ENCODE measurements at places on chromosomes 4 and X.

DNA sequence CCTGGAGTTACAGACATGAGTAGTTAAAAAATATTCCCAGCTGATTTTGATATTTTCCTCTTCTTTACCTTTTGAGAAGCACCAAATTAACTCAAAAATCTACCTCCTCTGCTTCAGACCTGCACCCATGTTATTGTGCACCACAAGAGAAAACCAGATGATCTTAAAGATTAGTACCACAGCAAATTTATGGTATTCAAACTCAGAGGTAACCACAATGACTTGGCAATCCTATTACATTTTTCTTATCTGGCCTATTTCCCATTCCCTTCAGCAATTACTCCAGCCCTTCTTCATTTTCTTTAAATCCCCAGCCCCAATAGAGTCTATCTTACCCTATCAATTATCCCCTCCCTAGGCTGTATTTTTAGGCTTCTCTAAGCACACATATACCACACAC lies 535.1 kb downstream of the FAT4 start:
- no peak for DNase-seq

DNA sequence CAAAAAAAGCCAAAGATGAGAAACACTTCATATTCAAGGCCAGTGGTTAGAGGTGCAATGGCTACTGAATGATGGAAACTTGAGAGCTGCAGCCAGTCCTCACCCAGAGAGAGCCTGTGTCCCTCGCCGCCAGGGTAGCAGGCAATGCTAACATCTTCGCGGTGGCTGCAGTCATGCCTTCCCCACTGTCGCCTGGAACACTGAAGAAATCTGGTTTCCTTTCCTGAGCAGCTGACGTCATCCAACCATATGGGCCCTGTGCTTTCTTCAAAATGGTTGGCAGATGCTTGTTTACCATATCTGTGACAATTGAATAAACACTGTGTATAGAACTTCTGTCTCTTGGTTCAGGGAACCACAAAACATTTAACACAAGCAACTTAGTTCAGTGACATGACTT lies 39.7 kb downstream of the PRSS12 start:
- no peak for DNase-seq

DNA sequence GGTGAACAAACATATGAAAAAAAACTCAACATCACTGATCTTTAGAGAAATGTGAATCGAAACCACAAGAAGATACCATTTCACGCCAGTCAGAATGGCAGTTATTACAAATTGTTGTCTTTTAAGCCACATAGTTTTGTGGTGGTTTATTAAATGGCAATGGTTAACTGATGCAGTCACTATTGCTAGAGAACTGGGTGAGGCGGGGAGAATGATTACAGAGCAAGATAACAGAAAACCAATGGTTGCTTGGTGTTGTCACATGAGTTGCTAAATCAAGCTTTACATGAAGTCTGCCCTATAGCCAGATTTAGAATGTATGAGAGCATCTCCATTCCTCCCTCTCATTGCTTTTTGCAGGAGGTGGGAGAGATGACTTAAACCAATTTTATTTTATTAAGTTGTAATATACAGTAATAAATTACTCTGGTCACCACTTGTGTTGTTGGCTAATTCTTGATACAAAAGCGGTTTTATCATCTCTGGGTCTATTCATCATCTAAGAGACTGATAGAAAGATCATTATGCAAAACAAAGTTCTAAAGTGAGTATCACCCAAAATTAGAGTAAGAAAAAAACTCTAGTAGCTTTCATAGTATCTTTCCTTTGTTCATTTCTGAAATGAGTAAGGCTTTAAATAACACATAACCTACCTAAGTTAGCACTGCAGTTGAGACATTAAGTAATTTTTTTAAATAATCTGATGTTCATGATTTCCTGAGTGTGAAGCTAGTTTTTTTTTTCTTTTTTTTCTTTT lies 859.5 kb downstream of the STIM2 start:
- DNase-seq = no peak

- no peak for DNase-seq
These were observed 175.3 kb upstream of the MID1 start for GRCh38 chrX:10795721-10796120.

DNA sequence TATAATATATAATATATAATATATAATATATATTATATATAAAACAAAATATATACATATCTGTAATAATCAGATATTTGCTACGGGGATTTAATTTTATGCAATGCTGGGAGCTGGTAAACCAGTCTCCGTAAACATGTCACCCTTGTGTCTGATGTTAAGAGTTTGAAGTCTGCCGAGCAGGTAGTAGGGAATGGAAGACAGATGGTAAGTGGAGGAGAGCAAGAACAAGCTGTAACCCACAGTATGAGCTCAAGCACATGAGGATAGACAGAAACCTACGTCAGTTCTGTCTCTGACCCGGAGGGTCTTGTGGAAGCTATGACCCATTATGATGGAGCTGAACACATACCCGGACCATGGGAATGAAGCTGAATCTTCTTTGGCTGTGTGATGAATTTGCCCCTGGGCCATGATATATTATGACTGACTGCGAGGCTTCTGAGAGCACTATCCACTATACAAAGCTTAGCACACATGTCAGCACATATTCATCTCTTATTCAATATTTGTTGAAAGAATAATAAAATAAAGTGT lies 46.2 kb downstream of the TIGD2 start:
- no peak for DNase-seq

- DNase-seq = no peak
These were observed 36.9 kb upstream of the PROM1 start for GRCh38 chr4:16120720-16121119.

DNA sequence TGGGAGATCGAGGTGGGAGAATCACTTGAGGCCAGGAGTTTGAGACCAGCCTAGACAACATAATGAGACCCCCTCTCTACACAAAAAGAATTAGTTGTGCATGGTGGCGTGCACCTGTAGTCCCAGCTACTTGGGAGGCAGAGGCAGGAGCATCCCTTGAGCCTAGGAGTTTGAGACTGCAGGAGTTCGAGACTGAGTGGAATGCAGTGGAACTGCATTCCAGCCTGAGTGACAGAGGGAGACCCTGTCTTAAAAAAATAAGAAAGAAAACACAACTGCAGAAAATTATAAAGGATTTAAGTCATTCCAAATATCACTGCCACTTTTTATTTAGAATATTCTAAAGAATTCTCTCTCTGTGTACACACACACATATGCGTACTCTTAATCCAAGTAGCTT lies 18.4 kb downstream of the HPRT1 start:
- DNase-seq = no peak

DNA sequence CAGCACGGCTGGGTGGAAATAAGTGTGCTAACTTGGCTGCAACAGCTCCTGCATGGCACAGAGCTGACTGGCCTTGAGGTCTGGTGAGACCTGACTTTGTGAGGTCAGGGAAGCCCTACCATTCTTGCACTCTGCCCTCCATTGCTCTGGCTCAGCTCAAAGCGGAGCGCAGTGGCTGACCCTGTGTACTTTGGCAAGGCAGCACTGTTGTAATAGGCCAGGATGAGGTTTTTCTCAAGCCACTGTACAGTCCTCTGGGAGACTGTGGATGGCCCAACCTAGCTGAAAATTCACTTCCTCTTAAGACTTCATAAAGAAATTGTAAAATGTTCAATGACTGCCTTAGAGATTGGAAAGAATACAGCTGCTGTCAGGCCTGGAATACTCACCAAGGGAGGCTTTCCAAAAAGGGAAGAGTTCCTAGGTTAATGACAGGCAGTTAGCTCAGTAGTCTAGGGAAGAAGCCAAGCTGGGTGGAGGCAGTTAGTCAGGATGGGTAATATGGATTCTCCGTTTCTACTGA lies 129.8 kb downstream of the GUCY2F start:
- DNase-seq = no peak

- no peak for DNase-seq
These were observed 177.4 kb downstream of the DCHS2 start for GRCh38 chr4:154314248-154314647.

GRCh38 chr4:119559044-119559647 lies 69.5 kb downstream of the PDE5A start:
- DNase-seq = peak; percentile 32

DNA sequence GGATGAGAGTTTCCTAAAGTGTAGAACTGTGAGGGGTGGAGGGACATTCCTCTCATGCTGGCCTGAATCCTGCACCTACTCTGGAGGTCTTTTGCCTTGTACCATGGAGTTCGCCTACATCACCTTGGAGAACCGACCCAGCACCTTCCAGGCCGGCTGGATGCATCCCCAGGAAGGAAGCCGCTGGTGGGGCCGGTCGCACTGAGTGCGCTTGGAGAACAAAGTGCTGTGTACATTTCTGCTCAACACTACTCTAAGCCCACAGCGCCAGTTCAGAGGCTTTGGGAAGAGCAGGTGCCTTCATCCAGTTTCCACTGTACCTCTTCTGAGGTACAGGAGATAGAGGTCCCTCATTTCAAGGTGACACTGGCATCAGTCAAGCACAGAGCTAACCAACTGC lies 15.4 kb upstream of the IRF2 start:
- DNase-seq = no peak

DNA sequence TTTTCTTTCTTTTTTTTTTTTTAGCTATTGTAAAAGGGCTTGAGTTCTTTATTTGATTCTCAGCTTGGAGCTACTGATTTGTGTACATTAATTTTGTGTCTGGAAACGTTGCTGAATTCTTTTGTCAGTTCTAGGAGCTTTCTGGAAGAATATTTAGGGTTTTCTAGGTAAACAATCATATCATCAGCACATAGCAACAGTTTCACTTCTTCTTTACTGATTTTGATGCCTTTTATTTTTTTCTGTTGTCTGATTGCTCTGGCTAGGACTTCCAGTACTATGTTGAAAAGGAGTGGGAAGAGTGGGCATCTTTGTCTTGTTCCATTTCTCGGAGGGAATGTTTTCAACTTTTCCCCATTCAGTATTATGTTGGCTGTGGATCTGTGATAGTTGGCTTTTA lies 292.2 kb downstream of the GABRG1 start:
- no peak for DNase-seq

All from NCI-H1092 (cell line).